ENCODE measurements at places on chromosomes 2 and 18.
A peak's percentile ranks its signal among the peaks of the same experiment; 100 is the strongest.

GRCh38 chr18:63951302-63951705, 2.2 kb downstream of the HMSD start:
- DNase-seq, result no peak

DNA sequence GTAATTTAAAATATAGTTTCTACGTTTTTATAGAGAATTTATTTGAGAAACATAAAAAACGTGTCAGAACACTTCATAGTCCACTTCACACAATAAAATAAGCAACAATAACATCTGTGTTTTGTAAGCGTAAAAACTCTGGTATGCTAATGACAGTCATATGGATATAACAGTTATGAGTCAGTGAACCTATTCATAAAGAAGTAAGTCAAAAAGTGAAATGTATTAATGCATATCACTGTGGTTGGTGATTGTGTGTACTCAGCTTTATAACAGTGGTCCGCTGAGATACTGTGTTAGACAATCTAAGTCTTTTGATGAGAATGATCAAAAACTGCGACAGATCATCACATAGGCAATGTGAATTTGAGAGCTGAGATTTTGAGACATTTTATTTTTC, 153.2 kb downstream of the WDR7 start:
- no peak for DNase-seq

- no peak for DNase-seq
Measured at GRCh38 chr2:30270166-30270565, 38.8 kb downstream of the LBH start.

DNA sequence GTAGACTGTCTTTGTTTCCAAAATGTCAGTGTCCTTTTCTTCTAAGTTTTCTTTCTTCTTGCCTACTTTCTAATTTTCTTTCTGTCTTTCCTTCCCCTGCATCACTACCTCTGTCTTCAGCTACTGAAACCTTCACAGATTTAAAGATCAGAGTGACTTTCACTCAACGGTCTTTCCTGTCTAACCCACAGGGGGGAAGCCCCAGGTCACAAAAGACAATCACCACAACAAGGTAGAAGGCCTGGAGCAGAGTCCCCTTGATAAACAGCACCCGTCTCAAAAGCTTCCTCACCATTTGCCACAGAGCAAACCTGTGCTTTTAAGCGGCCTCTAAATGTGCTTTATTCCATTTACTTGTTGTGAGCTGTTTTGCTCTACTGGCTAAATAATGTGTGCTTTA, 665.4 kb downstream of the BCL11A start:
- DNase-seq, result peak; percentile 30

GRCh38 chr2:165144315-165144714, 59.5 kb downstream of the SCN3A start:
- DNase-seq, result no peak

- DNase-seq, result no peak
Measured at GRCh38 chr2:177540283-177540682, 147.7 kb downstream of the AGPS start.

DNA sequence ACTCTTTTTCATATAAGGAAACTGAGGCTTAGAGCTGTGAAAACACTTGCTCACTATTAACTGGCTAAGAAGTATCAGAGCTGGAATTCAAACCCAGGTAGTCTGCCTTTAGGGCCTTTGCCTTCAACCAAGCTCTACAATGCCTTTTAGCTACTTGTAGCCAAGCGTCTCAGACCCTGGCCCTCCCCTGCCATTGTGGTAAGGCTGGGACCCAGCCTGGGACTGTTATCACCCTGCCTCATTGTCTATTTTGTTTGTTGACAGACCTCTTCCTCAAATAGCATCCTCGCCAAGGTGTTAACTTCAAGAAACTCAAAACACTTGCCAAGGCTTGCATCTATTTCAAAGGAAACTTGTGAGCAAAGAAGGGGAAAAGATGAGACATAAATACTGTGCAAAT, 76.7 kb upstream of the CD28 start:
- DNase-seq, result no peak

DNA sequence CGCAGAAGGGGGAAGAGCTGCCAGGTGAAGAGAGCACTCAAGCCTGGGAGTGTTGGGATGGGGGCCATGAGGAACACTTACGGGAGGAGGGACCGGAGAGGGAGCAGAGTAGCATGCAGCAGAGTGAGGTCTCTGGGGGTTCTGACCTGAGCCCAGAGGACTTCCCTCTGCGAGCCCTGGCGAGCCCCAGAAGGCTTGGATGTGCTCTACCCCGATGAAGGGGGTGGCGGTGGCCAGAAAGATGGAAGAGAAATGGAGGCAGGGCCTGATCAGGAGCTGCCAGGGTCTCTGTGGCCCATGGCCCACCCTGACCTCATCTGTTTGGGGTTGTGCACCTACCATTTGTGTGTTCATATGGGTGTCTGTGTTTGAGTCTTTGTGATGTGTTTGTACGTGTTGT, 42.0 kb downstream of the CROCC2 start:
- DNase-seq, result no peak

DNA sequence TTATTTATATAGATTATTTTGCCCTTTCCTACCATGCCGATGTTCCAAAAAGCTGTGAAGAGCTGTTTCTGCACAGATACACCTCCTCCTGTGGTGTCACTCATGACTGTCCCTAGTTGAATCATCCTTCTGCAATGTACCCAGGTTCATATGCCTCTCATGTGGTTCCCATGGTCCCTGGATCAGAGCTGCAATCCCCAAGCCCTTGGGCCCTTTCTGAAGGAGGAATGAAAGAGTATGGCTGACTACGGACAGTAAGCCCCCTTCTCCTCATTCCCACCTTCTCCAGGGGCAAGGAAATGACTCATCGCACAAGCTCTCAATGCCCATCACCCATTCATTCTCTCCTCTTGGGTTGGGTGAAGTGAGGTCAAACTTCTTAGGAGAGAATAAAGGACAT, 63.9 kb upstream of the ACVR1 start:
- no peak for DNase-seq

DNA sequence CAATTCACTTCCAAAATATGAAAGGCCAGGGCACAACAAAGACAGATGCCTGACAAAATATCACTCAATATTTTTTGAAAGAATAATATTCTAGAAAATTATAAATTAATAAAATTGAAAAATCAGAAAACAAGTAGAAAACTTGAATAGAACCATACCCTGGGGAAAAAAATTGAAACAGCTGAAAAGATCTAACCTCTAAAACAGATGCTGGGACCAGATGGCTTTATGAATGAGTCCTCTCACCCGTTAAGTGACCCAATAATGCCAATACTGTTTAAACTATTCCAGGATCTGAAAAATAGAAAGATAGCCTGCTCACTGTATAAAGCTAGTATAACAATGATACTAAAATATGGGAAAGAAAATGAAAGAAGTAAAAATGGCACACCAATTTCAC, 322.3 kb upstream of the VWC2L start:
- no peak for DNase-seq

DNA sequence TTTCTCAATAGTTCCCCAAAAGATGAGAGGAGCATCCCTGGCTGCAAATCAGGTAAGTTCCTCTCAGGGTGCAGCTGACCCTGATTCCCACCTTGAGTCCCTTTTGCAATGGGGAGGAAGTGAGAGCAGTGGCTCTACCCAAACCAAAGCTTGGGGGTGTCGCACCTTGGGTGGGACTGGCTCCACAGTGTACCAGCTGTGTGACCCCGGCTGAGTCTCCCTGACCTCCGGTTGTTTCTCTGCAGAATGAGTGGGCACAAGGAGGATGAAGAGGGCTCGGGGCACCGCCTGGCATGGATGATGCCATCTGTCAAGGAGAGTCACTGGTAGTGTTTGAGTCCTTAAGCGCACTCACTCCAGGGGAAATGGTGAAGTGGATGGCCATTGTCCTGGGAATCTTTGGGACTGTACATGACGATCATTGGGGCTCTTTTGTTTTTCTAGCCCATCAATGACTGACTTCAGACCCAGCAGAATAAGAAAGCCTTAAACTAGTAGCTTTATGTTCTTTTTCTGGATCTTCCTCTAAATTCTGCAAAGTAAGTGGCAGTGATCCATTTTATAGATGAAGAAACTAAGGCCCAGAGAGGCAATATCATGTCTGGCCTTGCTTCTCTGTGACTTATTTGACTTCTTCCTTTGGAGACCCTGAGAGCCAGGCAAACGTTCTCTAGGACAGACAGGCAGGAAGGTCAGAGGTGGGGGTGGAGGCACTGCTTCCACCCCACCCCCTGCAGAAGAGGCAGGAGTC, 106.3 kb upstream of the ST3GAL5 start:
- no peak for DNase-seq

- DNase-seq, result no peak
Measured at GRCh38 chr2:211845338-211846035, 693.1 kb downstream of the ERBB4 start.

DNA sequence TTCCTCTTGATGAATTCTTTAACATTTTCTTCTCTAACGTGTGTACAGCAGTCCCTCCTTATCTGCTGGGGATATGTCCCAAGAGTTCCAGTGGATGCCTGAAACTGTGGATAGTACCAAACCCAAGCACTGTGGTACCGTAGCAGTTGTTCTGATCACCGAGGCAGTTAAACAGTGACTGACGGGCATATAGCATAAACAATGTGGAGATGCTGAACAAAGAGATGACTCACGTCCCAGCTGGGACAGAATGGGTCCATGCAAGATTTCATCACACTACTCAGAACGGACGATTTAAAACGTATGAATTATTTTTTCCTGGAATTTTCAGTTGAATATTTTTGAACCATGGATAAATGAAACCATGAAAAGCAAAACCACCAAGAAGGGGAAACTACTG, 54.5 kb upstream of the SPAG16 start:
- no peak for DNase-seq

- no peak for DNase-seq
Measured at GRCh38 chr2:17184512-17184911, 333.7 kb downstream of the RAD51AP2 start.

- no peak for DNase-seq
Measured at GRCh38 chr2:129884221-129884786, 95.2 kb upstream of the RAB6C start.

DNA sequence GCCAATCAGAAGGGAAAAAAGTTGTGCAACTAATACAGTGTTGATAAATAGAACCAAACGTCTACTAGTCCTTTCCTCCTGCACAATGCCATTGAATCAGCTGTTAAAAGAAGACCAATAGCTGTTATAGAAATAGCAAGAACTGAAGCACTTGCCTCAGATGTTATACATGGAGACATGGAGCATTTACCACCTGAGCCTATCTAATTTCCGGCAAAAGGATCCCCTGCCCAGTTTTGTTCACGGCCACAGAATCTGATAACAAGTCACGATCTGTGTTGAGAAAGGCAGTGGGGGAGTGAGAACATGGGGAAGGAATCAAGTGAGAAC, 285.4 kb downstream of the ZEB2 start:
- no peak for DNase-seq

DNA sequence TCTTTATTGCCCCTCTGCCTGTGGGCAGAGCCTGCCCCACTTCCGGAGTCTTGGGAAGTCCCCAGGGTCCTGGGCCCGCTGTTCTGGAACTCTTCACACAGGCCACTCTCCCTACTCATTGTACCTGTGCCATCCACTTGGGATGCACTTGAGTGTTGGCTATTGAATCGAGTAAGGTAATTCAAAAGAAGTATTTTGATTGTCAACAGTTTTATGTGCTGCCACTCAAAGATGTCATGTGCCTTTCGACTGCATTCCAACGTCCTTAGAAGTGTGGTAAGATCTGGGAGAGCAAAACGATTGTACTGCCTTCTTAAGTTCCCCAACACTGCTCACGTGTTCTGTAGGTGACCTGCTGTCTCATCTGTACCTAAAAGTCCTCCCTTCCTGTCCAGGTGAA, 77.0 kb upstream of the SMIM21 start:
- DNase-seq, result no peak

GRCh38 chr18:35182151-35182550, 58.7 kb upstream of the ZNF397 start:
- DNase-seq, result no peak

DNA sequence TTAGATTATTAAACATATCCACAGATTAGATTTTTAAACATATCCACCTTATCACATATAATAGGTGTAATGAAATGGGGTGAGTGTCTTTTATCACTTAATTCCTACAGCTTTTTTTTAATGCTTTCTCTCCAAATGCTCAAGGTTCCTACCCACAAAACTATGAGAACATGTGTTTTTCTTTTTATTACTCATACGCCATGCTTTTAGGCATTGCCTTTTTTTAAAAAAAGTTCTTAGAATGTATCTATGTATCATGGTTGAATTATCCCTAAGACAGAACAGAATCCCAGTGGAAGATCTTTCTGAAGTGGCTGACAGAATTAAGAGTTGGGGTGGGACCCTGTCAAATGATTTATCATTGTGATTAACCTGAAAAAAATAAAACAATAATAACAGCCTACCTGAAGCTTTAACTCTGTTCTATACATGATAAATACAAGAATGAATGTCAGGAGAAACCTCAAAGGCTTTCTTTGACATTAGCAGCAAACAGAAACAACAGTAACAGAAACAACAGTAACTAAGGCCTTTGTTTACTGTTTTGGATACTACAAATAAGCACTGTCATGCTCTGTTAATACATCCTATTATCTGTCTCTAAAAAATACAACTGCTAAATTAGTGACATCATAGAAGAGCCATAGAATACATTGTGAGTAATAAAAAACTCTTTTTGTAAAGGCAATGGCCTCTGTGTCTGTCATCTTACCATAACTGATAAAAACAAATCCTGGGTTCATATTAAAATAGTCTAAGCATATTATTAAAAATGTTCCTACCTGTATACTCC, 4.1 kb upstream of the ZNF397 start:
- DNase-seq, result no peak

DNA sequence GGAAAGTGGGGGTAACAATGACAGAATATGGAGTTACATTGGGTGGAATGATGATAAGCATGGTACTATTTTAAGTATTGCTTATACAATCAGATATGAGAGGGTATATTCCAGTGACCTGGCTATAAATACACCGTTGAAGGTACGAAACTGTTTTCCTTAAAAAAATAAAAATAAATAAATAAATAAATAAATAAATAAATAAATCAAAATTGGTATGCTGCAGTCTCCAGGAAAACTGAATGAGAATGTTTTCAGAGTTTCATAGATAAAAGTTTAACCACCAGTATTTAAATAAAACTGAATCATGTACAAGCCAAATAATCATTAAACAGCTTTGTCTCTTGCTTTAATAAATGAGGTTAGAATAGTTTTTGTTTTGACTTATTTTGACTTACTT, 71.4 kb downstream of the METTL8 start:
- DNase-seq, result no peak

DNA sequence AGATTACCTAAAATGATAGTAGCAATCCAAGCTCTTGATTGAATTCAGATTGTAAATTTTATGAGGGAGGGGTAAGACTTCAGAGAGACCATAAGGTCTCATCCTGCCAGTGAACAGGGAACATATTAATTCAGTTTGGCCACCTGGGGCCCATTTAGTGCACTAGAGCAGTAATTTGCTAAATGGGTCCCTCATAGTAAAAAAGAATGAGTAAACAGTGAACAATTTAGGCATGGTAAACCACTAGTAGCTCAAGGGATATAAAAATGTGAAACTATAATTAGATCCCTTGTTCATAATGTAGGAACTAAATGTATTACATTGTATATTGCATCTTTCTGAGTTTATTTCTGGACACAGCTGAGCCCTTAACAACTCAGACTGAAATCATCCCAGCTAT, 4.9 kb upstream of the PHLPP1 start:
- DNase-seq, result peak; percentile 85

Measured in COR-L47 (cell line).